ENCODE measurements at places on chromosomes 6 and 20.

DNA sequence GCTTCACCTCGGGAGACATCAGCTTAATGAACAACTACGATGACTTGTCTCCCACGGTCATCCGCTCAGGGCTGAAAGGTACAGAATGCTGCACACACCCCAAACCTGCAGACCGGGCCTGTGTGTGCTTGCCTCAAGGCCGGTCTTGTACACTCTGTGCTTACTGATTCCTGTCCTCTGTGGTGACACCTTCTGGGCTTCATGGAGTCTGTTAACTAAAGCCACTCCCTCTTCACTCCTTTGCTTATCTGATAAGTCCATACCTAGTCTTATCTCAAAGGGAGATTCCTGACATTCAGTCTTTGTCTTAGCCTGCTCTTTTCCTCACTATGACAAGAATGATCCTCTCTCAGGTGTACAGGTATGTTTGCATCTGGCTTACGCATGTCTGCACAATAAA is 107.7 kb upstream of the TMEM181 start:
- no peak for DNase-seq

GRCh38 chr6:162294029-162294428 is 433.5 kb downstream of the PRKN start:
- DNase-seq, result no peak

- DNase-seq, result no peak
These were observed 80.8 kb downstream of the RPP40 start for GRCh38 chr6:4923081-4923480.

DNA sequence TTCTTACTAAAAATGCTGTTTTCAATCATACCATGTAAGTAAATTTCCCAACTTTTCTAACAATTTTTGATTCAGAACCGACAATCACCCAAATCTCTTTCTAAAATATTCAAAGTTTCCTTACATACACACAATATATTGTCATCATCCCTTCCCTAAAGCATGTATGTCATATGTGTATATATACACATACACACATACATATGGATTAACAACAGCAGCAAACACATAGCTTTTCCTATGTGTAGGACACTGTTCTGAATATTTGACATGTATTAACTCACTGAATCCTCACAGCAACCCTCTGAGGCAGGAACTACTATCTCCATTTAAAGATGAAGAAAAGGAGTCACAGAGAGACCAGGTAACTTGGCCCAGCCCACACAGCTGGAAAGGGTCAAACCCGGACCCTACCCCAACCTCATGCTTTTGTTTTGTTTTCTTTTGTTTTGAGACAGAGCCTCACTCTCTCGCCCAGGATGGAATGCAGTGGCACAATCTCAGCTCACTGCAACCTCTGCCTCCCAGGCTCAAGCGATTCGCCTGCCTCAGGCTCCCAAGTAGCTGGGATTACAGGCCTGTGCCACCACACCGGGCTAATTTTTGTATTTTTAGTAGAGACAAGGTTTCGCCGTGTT is 7.2 kb downstream of the FYN start:
- no peak for DNase-seq

DNA sequence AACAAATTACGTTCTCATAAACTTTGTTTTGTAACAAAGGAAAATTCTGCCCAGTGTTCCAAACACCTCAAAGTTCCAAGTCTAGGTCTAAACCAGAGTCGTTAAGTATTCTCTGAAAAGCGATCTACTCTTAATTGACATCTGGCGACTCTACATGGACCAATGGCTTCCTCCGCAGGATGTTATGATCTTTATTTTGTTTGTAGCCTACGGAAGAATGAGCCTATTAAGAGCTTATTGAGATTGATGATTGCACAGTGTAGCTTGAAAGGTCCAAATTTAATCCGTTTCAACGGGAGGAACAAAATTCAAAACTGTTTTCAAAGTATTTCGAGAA is 61.1 kb downstream of the FAM217A start:
- no peak for DNase-seq

- DNase-seq, result no peak
These were observed 108.0 kb downstream of the SLC22A3 start for GRCh38 chr6:160456214-160456546.

- DNase-seq, result peak; percentile 36
These were observed 128.8 kb downstream of the PHF3 start for GRCh38 chr6:63764318-63764916.

- DNase-seq, result no peak
These were observed 1.0 kb downstream of the NUDT3 start for GRCh38 chr6:34391473-34391785.

DNA sequence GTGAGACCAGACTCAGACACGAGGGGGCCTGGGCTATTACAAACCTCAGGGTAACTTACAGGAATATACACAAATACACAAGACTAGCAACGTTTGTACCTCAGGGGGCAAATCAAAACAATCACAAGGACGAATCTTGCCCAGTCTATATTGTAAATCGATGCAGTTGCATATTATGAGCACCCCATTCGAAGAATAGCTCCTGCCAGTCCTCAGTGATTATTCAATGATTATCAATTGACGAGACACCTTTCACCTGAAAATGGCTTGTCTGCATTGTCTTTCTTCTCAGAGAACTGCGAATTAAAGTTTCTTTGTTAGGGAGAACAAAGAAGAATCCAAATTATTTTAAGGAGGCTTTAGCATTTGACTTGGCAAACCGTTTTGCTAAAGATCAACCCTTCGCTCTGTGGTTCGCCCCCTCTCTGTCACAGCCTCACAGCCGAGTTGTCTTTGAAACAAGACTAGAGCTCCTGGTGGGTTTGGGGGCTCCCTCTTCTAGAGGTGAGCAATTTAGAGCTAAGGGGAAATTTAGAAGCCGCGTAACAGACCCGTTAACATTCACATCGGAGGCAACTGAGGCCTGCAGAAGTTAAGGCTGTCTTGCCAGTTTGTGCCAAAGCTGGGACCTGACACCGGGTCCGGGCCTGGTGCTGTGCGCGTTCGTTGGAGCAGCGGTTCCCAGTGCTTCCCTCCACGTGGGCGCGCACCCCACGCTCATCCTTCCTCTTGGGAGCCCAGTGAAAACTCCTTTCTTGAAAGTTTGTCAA is 24.9 kb upstream of the MAP3K7 start:
- no peak for DNase-seq

DNA sequence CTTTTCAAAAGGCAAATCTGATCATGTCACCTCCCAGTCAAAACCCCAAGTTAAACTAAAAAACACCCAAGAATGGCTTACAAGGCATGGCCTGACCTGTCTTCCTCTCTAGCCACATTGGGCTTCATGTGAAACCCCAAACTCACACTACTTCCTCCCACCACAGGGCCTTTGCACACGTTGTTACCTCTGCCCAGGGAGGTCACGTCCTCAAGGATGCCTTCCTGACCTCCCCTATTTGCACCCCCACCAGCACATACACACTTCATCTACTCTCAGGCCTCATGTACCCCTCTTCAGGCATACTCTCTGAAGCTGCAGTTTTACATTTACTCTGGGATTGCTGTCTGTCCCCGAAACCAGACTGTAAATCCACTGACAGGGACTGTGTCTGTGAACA is 6.1 kb downstream of the EZR start:
- DNase-seq, result no peak

GRCh38 chr6:126743076-126743475 is 375.4 kb upstream of the RSPO3 start:
- no peak for DNase-seq

DNA sequence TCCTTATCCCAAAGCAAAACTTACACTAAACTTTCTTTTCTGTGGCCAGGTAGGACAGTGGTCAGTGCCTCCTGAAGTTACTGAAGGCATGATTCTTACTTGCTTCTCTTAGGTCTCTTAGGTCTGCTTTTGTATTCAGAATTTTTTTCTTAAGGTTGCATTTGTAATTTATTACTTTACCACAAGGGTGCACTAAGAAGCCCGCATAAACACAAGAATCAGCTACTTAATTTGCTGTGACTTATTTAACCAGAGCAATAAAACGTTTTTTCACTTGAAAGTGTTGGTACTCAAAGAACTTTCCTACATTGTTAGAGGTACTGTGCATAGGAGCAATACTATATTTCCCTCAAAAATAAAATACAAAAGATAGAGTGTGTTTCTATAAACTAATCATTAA is 75.4 kb upstream of the LAMA2 start:
- peak; percentile 2 for DNase-seq

- DNase-seq, result peak; percentile 35
These were observed 572 bp downstream of the DSE start for GRCh38 chr6:116371120-116371917.

- no peak for DNase-seq
These were observed 137.8 kb upstream of the PHACTR1 start for GRCh38 chr6:12578751-12579150.

DNA sequence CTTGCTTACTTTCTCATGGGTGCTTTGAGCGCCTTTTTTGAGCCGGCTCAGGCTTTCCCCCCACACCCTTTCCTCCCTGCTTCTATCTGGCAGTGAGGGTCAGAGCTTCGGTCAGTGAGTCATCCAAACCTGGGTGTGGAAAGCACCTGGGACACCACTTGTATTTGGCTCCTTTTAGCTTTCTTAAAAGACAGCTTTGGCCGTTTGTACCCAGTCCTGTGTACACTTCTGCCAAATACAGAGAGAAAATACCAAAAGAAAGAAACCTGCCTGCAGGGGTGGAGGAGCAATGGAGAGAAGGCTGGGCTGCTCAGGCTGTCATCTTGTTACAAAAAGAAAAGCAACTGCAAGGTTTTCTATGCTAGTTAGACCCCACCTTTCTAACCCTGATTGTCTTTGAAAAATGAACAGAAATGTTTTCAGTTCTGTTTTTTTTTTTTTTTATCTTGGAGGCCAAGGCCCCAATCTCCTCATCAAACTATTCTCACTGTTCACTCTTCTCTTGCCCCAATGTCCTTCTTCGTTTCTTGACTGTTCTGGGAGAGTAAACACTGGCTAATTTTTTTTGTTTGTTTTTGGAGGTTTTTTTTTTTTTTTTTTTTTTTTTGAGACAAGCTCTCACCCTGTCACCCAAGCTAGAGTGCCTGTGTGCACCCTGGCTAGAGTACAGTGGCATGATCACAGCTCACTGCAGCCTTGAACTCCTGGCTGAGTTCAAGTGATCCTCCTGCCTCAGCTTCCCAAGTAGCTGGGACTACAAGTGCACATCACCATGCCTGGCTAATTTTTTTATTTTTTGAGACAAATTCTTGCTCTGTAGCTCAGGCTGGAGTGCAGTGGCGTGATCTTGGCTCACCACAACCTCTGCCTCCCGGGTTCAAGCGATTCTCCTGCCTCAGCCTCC is 76.4 kb downstream of the SSR1 start:
- no peak for DNase-seq

DNA sequence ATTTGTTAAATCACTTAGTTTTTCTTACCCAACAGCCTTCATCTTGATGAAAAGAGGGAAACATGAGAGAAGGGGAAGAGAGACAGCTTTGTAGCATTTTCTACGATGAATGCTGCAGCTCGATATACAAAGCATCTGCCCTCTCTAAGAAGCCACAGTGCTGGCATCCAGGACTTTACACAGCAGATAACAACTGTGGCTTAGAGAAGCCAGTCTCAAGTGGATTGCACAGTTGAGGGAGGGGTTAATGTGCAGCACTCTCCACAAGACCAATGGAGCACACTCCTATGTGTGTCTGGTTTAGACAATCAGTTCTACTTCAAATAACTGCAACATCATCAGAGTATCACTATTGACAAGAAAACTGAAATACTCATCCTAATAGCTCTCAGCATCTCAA is 5.8 kb downstream of the C6orf120 start:
- no peak for DNase-seq

- no peak for DNase-seq
These were observed 129.7 kb upstream of the FAM184A start for GRCh38 chr6:119207971-119208725.

DNA sequence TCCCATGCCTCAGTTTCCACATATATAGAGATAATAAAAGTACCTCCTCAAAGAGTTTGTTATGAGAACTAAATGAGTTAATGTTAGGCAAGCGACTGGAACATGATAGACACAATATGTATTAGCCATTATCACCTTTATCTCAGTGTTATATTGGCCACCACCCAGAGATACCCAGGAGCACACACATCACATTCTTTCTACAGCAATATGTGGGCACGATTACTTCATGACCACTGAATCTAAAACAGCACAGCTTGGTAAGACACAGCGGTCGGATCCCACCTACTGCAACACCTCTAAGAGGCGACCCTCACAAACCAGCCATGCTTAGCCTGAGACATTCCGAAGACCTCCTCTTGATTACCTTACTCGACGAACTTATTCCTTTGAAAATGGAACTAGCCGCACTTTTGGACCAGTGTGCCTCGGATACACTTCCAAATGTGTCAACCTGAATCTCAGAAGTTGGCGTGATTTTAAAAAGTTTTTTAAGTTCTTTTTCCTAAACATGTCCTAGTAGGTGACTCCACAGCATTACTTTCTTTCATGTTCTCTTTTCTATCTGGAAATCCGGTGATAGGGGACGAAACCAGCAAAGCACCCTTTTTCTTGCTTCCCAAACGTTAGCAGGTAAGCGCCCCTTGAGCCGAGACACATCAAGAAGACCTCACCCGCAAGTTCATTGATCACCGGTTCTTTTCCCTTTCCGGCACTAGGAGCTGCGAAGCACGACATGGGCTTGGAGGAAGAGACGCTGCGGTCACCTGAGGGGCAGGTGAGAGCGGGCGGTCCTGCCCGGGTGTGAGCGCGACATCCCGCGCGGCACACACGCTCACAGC is 923 bp downstream of the GMDS start:
- DNase-seq, result no peak

DNA sequence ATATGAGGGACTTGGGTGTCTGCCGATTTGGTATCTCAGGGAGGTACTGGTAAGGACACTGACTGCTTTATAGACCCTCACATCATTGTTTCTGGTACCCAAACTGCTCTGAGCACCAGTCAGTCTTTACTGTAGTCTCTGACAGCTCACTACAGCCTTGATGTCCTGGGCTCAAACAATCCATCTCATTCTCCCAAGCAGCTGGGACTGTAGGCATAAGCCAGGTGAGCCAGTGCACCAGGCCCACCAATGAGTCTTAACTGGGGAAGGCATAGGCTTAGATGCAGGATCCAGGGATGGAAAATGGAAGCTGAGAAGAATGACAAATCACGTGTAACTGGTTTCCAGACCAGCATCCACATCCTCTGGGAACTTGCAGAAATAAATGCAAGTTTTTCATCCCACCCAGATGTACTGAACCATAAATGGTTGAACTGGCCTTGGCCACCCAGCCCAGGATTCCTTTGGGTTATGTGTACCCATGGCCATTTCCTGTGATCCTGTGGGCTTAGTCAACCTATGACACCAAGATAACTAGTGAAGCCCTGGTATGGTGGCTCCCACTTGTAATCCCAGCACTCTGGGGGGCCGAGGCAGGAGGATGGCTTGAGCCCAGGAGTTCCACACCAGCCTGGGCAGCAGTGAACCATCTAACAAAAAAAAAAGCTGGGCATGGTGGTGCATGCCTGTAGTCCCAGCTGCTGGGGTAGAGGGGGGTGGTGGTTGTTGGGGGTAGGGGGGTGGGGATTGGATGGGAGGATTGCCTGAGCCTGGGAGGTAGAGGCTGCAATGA is 5.8 kb downstream of the TUBB start:
- DNase-seq, result no peak

- no peak for DNase-seq
These were observed 41.0 kb downstream of the SLC9A8 start for GRCh38 chr20:49853640-49854039.

Data from CD4-positive, alpha-beta memory T cell (primary cell).